ENCODE measurements at places on chromosomes 7 and 10. TPM values are rescaled to one million over a fixed set of nuclear protein-coding genes. Genes with fewer than 3 reads are reported as not detected.
A peak's percentile ranks its signal among the peaks of the same experiment; 100 is the strongest.

DNA sequence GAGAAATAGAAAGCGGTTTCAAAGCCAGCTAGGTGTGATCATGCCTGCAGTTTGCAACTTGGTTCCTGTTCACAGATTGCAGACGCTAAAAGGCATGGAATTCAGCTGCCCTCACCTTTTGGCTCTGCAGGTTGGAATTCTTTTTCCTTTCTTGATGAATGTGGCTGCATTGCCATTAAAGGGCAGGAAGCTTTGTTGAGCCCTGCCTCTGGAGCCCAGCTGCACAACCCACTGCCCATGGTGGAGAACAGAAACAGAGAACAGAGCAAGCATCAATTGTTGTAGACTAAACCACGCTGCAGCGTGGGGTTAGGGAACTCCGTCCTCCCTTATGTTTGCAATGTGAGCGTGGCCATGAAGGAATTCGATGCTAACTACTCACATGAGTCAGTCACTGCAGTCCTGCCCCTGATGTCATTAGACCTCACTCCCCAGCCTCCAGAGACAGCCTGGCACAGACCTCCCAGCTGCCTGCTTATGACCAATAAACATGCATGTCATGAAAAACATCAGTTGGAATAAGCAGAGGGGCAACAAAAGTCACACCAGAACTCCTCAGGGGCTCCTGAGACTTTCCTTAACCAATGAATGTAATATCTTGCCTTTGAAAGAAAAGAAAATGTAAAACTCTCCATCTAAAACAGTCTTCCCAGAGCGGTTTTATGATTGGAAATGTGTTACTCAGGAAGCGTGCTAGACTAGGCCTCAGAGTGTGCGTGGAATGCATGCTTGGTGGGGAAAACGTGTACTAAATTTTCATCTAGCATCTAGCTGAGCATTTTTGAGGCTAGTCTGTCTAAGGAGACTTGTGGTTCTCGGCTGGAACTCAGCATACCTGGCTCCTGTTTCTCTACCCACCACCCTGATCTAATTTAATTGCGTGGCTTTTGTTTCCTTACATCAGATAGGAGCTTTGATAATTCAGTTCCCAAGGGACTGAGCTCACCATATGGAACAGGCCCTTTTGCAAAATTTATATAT is 232.2 kb downstream of the KIAA1217 start:
- peak; percentile 63 for DNase-seq

GRCh38 chr7:116311259-116311658 is 100.9 kb downstream of the TES start:
- no peak for DNase-seq

GRCh38 chr7:39353615-39354376 is 212.4 kb upstream of the YAE1 start:
- DNase-seq: peak; percentile 72

- DNase-seq: no peak
Observed at GRCh38 chr7:150322833-150323681, at the start of the genes ACTR3C and LRRC61. TSS of gene ACTR3C (minus strand) at chr7:150323545. CDS start at chr7:150295296, 28,249 bp downstream. TSS of gene LRRC61 (plus strand) at chr7:150323355. CDS start at chr7:150336862, 13,507 bp downstream.

The RARRES2 gene
- not detected for polyA plus RNA-seq

Measured in GM23248 (cell line).